ENCODE measurements at places on chromosomes 12 and 14.

- no peak for DNase-seq
Measured at GRCh38 chr14:21521501-21521900, 4.6 kb downstream of the SALL2 start.

GRCh38 chr12:30286345-30286926, 409.2 kb downstream of the IPO8 start:
- peak; percentile 70 for DNase-seq

DNA sequence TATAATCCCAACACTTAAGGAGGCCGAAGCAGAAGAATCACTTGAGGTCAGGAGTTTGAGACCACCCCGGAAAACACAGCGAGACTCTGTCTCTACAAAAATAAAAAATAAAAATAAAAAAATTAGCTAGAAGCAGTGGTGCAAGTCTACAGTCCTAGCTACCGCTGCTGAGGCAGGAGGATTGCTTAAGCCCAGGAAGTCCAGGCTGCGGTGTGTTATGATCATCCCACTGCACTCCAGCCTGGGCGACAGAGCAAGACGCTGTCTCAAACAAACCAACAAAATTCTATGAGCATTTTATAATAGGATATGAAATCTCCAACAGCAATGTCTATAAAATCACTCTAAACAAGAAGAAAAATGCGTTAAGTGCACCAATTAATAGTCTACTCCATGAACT, 75.3 kb downstream of the PPP1R12A start:
- DNase-seq, result no peak

DNA sequence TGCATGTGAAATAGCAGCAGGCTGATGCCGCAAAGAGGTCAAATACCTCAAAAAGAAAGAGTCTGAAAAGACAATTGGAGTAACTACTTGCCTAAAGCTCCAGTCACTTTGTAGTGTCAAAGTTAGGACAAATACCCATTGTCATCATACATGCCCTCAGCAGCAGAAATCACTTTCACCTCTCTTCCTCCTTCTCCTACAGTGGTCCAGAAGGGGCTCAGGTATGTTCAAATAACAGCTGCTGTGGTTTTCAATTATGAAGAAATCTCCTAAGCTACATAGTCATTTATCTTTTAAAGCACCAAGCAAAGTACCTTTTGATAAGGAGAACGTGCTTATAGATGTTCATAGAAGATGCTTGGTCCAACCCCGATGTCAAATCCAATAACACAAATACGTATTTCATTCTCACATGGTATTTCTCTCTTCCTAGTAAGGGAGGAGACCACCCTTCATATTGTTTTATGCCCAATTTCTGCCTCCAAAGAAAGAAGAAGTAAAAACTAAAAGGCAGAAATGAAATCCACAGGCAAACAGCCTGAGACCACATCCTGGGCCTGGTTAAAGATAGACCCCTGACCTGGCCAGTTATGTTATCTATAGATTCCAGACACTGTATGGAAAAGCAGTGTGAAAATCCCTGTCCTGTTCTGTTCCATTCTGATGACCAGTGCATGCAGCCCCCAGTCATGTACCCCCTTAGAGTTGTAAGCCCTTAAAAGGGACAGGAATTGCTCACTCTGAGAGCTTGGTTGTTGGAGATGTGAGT, 23.7 kb downstream of the GYS2 start:
- no peak for DNase-seq

- no peak for DNase-seq
Measured at GRCh38 chr14:99612071-99612737, 8.2 kb upstream of the CCDC85C start.

DNA sequence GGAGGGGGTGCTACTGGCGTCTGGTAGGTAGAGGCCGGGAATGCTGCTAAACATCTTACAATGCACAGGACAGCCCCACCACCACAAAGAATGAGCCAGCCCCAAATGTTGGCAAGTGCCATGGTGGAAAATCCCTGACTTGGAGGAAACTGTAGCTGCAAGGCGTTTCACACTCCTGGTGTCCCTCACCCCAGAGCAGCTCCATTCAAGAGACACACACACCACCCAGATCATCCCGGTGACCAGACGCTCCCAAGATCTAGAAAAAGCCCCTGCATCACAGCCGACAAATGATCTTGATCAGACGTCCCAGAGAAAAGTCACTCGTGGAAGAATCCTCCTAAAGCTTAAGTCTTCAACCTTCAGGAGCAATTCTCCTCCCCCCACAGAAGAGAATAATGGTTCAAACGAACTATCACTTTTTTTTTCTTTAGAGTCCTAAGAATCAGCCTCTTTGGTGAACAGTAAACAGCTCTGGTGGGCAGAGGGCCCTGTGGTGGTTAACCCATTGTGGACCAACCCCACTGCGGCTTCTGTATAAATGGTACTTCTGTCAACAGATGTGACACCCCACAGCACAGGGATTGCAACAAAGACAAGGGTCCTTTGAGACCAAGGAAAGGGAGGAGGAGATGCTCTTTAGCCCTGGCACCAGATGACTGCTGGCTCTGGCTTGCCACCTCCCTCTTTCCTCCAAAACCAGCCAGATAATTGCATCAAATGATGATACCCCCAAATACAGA, 2.7 kb downstream of the GLTP start:
- DNase-seq, result no peak
